ENCODE measurements at places on chromosomes 5 and 9. TPM values are rescaled to one million over a fixed set of nuclear protein-coding genes. Genes with fewer than 3 reads are reported as not detected.

Gene FAM120A
- 62.0 TPM for total RNA-seq

Gene CCDC192
- total RNA-seq = 2.1 TPM

Gene WWC1
- total RNA-seq = 29.9 TPM

GRCh38 chr9:69078581-69078980 lies 43.0 kb downstream of the FXN start:
- H3K36me3 ChIP-seq = peaks cover 7% of the 10 kb centered on the region
- H3K27me3 ChIP-seq = no peaks in the 10 kb centered on the region
- H3K4me1 ChIP-seq = peaks cover 8% of the 10 kb centered on the region
- no peak overlapping the region for H3K4me3 ChIP-seq
- peak overlapping the region; percentile 1 for H3K27ac ChIP-seq

GRCh38 chr5:154761046-154761736 lies 6.0 kb downstream of the LARP1 start:
- H3K27me3 ChIP-seq = no peaks in the 10 kb centered on the region
- DNase-seq = no peak
- no peak overlapping the region for H3K4me3 ChIP-seq
- H3K36me3 ChIP-seq = no peaks in the 10 kb centered on the region

DNA sequence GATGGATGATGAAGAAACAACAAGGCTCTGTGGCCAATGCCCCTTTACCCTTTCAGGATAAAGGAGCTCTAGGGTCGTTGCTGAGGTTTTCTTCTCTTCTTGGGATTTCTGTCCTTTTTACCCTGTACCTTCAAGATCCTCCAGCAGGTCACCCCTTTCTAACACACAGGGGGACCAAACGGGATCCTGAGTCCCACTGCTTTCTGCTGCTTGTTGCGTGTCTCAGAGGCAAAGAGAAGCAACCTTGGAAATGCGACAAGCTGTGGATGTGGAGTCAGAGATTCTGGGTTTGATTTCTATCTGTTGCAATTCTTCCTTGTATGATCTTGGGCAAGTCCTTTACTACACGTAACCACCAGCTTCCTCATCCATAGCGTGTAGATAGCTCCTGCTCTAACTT lies 20.5 kb downstream of the GLRA1 start:
- H3K27ac ChIP-seq = no peak overlapping the region
- peaks cover 21% of the 10 kb centered on the region for H3K4me1 ChIP-seq
- no peaks in the 10 kb centered on the region for H3K36me3 ChIP-seq
- no peak overlapping the region for H3K4me3 ChIP-seq

- no peak for DNase-seq
- no peak overlapping the region for H3K27ac ChIP-seq
- no peak overlapping the region for H3K4me3 ChIP-seq
- peaks cover 6% of the 10 kb centered on the region for H3K36me3 ChIP-seq
- peaks cover 47% of the 10 kb centered on the region for H3K4me1 ChIP-seq
- H3K27me3 ChIP-seq = no peaks in the 10 kb centered on the region
These were observed 217.7 kb downstream of the DEPDC1B start for GRCh38 chr5:60482301-60482700.

DNA sequence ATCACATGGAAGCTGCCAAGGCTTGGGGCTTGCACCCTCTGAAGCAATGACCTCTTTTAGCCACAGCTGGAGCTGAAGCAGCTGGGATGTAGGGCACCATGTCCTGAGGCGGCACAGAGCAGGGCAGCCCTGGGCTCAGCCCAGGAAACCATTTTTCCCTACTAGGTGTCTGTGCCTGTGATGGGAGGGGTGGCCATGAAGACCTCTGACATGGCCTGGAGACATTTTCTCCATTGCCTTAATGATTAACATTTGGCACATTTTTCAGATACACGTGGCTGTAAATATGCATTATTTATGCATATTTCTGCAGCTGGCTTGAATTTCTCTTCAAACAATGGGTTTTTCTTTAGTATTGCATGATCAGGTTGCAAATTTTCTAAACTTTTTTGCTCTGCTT lies 81.7 kb downstream of the OSMR start:
- no peaks in the 10 kb centered on the region for H3K27me3 ChIP-seq
- H3K36me3 ChIP-seq = no peaks in the 10 kb centered on the region
- no peak overlapping the region for H3K27ac ChIP-seq
- DNase-seq = no peak
- H3K4me1 ChIP-seq = peaks cover 9% of the 10 kb centered on the region

GRCh38 chr5:56683281-56683680 lies 132.1 kb upstream of the MAP3K1 start:
- peaks cover 11% of the 10 kb centered on the region for H3K4me1 ChIP-seq
- H3K4me3 ChIP-seq = no peak overlapping the region
- H3K27me3 ChIP-seq = no peaks in the 10 kb centered on the region
- no peak for DNase-seq

DNA sequence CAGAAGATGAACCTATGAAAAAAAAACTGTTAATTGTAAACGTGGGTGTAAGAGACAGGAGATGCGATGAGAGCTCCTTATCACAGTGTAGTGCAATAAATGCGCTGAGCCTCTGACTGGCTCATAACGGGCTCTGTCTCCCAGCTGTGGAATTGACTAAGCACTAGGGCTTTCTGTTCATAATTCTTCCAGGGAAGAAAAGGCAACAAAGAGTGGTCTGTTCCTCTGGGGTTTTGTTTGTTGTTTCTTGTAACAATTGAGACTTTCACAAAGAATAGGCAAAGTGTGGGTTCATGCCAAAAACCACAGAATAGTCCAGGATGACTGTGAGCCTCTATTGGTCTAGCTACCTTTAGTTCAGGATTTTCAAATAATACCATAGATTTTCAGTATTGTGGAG lies 39.4 kb downstream of the UBE2QL1 start:
- peak overlapping the region; percentile 10 for H3K27ac ChIP-seq
- peaks cover 66% of the 10 kb centered on the region for H3K27me3 ChIP-seq
- H3K4me3 ChIP-seq = no peak overlapping the region
- peaks cover 5% of the 10 kb centered on the region for H3K36me3 ChIP-seq
- no peak for DNase-seq

DNA sequence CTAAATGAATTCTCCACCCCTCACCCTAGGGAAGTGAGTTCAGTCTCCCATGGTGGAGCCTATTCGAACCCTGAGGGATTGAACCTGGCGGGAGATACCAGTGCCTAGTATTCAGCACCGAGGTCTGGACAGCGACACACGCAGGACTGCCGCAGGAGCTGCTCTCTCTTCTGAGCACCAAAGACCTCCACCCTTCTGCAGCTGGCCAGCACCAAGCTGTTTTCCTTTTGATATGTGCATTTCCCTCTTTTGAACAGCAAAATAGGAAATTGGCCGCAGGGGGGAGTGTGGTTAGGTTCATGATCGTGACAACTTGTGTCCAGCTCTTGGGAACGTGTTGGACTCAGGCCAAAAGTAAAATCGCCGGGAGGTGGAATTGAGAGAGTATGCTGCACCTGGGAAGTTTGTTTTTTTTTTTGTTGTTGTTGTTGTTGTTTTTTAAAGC lies 1.2 kb upstream of the PCSK1 start:
- no peak overlapping the region for H3K27ac ChIP-seq
- peak; percentile 82 for DNase-seq
- no peak overlapping the region for H3K4me3 ChIP-seq
- H3K4me1 ChIP-seq = peaks cover 4% of the 10 kb centered on the region

DNA sequence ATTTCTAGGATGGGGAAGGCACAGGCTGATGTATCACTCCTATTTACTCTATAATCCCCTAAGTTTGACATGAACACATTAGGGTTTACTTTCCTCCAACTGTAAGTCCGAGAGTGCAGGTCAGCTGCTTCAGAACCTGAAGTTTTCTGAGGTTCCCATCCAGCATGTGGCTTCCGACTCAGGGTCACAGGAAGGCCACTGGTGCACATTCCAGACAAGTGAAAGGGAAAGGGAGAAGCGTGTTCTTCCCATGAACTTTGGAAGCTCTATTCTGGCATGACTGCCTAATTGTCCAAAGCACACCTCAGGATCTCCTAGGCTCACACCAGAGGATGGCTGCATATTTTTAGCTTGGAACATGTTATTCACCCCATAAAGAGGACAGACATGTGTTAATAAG lies 602.6 kb downstream of the SEMA5A start:
- no peaks in the 10 kb centered on the region for H3K4me1 ChIP-seq
- H3K4me3 ChIP-seq = no peak overlapping the region
- H3K27ac ChIP-seq = no peak overlapping the region
- H3K36me3 ChIP-seq = no peaks in the 10 kb centered on the region

DNA sequence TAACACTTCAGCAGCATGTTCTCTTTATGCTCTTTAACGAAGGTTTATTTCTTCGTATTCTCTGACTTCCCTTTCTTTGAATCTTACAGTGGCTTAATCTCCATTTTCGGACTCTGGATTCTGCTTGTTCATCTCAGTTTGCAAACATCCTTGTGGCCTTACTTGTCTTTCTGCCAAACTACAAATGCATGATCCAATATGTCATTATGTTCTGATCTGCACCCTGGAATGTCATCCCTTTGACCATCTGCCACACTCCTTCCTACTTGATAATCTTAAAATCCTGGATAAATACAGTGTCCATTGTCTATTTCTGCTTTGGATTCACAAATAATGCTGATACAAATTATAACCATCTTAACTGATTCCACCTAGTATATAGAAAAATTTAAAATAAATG lies 499.2 kb downstream of the CDH18 start:
- no peaks in the 10 kb centered on the region for H3K4me1 ChIP-seq
- no peak overlapping the region for H3K4me3 ChIP-seq
- no peak for DNase-seq
- no peaks in the 10 kb centered on the region for H3K36me3 ChIP-seq
